ENCODE measurements at places on chromosomes 4 and X.

DNA sequence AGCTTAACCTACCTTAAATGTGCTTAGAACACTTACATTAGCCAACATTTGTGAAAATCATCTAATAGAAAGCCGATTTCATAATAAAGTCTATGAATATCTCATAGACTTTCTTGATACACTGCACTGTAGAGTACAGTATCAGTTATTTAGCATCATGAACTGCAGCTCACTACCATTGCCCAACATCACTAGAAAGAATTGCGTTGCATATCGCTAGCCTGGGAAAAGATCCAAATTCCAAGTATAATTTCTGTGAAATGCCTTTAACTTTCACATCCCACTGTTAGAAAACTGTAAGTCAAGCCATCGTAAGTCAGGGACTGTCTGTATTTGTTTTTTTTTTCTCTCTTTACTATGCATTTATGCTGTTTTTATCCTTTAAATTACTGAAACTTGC, 918.6 kb upstream of the PABPC4L start:
- no peak for DNase-seq

DNA sequence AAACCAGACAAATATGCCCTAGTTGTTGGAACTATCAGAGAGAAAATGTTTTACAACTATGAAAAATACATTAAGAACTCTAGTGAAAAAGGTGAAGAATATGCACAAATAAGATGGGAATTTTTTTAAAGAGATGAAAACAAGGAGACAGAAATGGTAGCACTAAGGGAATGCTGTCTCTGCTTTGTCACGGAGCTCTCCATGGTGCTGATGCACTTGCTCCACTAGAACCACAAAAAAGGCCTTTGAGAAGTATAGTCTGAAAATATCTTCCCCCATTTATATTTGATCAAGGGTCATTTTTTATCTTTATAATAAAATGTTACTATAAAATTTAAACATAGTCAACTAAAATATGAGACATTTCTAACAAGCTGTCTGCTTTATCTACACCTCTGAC, 1655.5 kb upstream of the AGA start:
- DNase-seq = no peak

GRCh38 chr4:147785129-147785528, 53.2 kb downstream of the ARHGAP10 start:
- no peak for DNase-seq

- no peak for DNase-seq
Observed at GRCh38 chr4:93342738-93343137, 485.8 kb upstream of the ATOH1 start.

- DNase-seq = peak; percentile 20
Observed at GRCh38 chrX:30308263-30309138, 689 bp downstream of the NR0B1 start.

DNA sequence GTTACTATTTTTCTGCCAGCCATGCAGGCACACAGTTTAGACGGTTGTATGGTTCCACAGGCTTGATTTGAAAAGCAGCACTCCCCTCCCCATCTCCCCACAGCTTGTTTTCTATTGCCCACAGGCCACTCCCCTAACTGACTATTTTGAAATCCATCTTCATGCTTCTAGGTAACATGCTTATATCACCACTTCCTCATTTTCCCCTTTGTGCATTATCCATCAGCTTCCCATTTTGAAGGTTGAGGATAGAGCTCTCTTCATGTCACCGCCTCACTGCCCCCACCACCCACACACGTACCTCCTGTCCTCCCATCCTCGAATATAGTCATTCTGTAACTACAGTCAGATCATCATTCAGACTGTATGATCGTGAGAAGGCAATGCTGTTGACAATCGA, 224.7 kb downstream of the MID1 start:
- no peak for DNase-seq

GRCh38 chrX:12790885-12791256, 341 bp upstream of the PRPS2 start:
- DNase-seq = no peak

DNA sequence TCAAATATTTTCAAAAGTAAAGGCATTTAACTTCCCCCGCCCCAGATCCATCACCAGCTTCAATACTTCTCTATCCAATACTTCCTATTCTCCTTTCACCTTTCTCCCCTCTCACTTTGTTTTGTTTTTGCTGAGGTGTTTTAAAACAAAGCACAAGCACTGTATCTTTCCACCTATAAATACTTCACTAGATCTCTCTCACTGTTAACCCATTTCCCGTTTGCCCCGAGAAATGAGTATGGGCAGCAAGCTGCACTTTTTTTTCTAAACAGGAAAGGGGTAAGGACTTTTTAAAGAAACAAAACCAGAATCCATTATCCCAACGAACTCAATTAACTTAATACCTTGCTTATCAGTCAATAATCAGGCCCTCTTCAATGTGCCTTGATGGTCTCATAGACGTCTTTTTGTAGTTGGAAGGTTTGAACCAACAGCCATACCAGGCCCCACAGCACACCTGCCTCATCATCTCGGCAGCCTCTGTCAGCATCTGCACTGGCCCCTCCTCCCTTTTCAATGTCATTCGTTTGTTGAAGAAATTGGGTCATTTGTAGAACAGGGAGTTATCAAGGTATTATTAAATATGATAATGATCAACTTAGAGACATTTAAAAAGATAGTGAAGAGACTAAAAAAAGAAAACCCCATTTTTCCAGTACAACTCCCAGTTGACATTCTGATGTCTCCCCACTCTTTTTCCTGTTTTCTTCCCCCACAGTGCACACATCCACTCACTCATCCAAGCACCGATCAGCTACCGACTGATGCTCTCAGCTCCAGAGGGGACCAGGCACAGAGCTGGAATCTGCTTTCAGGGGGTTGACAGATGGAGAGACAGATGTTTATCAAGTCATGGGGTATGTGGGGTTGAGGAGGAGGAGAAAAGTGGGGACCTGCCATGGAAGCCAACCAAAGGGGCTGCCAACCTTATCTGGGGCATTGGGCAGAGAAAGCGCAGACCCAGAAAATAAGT, 25.8 kb downstream of the CRMP1 start:
- no peak for DNase-seq

GRCh38 chrX:39898147-39898546, 199.6 kb downstream of the BCOR start:
- DNase-seq = no peak

- no peak for DNase-seq
Observed at GRCh38 chr4:126106658-126107057, 791.9 kb downstream of the FAT4 start.

- no peak for DNase-seq
Observed at GRCh38 chr4:24394041-24394440, 190.3 kb downstream of the DHX15 start.

DNA sequence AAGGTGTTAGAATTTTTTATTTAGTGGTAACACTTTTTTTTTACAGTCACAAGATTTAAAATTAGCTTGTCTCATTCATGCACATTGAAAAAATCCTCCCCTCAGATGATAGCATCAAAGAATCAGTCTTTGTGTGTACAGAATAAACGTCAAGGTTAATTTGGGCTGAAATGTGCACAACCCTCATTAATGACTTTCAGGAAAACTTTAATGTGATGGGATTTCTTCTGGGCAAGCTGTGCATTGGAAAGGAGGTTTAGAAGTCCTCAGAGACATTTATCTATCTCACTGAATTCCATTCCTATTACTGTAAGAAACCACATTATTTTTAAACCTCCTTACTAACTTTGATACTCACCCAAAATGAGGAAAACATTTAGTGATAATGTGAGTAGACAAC, 88.2 kb upstream of the TECRL start:
- DNase-seq = no peak

DNA sequence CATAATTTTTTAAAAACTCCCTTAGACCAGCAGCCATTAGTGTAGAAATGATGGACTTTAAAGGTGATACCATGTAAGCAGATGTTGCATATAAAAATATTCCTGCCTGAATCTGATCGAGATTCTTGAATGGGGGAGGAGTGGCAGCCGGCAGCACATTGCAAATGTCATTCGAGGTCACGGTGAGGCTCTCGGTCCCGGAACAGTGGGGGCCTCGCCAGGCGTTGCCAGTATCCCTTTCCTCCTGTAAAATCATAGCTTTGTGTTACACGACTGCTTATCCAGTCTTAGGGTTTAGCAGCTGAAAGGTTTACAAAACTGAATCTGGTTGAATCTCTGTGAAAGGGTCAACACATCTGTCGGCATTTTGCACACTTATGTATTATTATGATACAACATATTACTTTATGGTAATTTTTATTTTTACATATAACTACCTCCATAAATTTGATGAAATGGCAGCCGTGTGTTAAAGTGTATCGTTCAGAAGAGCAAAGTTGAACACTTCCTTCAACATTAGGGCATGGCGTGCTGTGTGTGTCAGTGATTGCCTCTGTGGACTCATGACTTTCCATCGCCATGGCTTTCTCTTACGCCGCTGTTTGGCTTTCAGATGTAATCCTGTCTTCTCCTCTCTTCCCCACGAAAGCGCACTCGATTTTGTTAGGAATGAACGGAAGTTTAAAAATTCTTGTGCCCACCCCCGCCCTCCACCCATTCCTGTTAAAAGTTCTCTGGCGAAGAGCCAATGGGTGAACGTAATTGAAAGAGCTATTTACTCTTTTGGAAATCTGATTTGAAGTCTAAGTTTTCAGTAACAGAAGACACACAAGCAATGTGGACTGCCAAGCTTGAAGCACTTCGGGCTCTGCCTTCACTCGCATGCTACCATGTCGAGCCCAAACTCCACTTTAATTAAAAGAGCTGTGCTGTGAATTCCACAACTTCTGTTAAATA, 114.8 kb downstream of the STOX2 start:
- no peak for DNase-seq

GRCh38 chr4:109590905-109591304, 30.9 kb downstream of the MCUB start:
- DNase-seq = no peak

- DNase-seq = no peak
Observed at GRCh38 chr4:37721995-37722638, 35.9 kb upstream of the RELL1 start.

- no peak for DNase-seq
Observed at GRCh38 chr4:185718578-185719499, 93.2 kb downstream of the SORBS2 start.

DNA sequence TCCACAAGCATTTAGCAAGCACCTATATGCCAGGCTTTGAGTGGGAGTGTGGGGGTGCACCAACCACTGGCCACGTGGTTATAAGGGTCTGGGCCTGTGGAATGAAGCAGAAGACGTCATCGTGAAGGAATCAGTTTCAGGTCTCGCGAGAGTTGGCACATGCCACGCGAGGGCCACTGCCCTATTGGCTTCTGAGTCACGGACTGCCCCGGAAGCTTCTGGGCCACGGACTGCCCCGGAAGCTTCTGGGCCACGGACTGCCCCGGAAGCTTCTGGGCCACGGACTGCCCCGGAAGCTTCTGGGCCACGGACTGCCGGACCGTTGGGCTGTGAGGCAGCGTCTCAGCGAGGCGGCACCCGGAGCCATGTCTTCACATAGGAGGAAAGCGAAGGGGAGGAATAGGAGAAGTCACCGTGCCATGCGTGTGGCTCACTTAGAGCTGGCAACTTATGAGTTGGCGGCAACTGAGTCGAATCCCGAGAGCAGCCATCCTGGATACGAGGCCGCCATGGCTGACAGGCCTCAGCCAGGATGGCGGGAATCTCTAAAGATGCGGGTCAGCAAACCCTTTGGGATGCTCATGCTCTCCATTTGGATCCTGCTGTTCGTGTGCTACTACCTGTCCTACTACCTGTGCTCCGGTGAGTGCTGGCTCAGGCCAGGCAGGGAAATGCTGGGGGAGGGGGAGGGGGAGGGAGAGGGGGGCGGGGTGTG, at the start of gene FMR1NB:
Gene FMR1NB (plus strand): TSS at position 300 of the 715 bp plus-strand sequence. CDS start 66 bp downstream, at position 366.
- DNase-seq = no peak

GRCh38 chrX:30804462-30804861, 84.6 kb downstream of the TAB3 start:
- no peak for DNase-seq

DNA sequence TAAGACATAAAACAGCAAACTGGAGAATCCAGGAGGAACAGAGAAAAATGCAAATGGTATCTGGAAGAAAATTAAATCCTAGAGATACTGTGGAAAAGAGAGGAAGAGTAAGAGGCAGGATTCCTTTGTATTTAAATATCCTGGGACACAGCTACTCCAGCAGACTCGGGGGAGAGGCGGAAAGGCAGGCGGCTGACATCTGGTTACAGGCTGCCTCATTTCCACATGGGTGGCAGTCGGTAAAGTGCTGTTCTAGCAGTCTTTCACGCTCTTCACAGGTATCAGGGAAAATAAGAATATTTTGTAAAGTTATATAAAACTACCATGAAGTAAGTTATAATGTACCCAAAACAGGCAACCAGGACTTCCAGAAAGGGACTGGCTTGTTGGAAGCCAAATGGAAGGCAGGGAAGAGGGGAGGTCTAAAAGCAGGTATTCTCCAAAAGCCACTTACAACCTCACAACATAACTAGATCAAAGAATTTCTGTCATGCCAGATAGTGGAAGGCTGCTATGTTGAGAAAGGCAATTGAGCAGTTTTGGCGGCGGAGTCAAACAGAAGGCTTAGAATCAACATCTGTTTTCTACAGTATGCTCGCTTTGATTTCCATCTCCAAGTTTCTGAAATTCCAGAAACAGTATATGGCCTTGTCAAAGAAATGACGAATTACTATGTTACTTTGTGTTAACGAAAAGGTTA, 1.3 kb upstream of the TIGD2 start:
- no peak for DNase-seq

- DNase-seq = no peak
Observed at GRCh38 chr4:159383562-159383931, 280.7 kb downstream of the RAPGEF2 start.

DNA sequence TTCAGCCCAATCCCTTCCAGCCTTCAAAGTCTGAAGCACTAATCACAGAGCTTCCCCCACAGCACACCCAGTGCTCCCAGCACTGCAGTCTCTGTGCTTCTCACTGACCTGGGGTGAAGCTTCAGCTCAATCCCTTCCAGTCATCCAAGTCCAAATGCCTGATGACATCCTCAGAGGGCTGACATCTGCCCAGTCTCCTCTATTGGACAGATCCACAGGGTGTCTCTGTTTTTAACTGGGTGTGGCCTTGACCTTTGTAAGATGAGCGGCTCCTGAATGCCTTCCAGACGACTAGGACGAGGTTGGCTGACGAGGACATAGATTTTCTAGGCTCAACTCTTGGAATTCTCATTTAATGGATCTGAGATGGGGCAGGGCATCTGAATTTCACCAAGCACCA, 7.6 kb upstream of the SLC2A9 start:
- no peak for DNase-seq

DNA sequence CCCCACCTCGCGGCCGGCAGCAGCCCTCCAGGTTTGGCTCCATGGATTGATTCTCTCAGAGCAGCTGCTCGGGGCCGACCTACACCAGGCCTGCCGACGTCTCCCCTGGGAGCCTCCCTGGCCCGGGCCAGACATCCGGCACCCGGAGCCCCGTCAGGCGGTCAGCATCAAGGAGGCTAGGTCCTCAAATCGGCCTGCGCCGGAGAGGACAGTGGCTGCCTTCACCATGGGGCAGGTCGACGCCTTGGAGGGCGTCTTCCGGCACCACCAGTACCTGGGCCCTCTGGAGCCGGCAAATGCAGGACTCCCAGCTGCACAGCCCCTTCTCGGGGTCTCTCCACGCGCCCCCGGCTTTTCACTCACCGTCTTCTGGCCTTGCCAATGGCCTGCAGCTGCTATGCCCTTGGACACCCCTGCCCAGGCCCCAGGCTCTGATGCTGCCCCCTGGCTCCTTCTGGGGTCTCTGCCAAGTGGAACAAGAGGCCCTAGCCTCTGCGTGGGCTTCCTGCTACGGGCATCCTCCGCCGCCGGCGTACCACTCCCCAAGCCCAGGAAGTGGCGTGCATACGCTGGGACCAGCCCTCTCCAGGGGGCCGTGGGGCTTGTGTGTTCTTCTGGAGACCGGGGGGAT, 341.8 kb downstream of the MAGEB5 start:
- DNase-seq = peak; percentile 44

GRCh38 chr4:58136604-58137003, 1026.4 kb upstream of the IGFBP7 start:
- no peak for DNase-seq
